ENCODE measurements at places on chromosomes 16 and 17. TPM values are rescaled to one million over a fixed set of nuclear protein-coding genes. Genes with fewer than 3 reads are reported as not detected.

DNA sequence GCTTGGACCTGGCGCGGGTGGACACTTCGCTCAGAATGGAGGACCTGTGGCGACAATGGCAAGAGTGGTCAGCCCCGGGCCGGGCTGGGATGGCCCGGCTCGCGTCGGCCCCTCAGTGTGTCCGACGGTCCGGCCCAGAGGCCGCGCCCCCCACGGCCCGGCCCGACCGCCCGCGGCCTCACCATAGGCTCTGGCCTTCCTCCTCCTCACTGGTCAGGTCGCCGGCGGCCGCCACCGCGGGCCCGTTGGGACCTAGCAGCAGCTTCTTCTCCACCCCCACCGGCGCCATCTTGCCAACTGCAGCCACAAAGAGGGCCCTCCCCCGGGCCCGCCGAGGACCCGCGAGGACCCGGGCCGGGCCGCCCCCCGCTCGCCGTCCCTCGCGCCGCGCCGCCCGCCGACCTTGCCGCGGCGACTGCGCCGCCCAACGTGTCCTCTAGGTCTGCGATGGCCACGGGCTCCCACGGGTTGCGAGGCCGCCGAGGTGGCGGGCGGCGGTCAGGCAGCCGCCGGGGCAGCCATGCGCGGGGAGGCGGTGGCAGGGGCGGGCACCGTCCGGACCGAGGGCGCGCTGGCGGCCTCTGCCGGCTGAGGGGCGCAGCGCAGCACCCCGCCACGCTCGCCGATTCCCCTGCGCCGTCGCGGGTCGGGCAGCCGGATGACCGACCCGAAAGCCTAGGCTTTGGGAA, at the start of gene DYNC1LI2:
Gene DYNC1LI2 (minus strand): TSS at position 307 of the 689 bp plus-strand sequence. CDS start 18 bp downstream, at position 289.
- peak; percentile 95 for DNase-seq

DNA sequence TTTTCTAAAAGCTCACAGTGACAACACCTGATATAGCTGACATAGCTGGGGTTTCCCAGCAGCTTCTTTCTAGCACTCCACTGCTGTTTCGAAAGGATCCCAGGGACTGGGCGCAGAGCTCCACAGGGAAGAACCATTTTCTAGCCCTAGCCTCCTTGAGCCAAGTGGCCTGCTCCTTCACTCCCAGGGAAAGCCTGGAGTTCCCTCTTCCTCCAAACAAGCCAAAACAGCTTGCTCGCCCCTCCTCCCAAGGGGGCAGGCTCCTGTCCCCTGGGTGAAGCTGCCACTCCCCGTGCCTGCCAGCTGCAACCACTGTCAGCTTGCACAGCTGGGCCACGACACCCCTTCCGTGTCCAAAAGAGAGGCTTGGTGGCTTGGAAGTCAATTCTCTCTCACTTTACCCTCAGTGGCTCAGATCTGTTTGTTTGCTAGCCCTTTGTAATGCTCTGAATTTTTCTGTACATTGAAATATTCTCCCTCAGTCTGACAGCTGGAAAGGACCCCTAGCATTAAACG, 59.8 kb downstream of the CYTH1 start:
- DNase-seq: no peak

DNA sequence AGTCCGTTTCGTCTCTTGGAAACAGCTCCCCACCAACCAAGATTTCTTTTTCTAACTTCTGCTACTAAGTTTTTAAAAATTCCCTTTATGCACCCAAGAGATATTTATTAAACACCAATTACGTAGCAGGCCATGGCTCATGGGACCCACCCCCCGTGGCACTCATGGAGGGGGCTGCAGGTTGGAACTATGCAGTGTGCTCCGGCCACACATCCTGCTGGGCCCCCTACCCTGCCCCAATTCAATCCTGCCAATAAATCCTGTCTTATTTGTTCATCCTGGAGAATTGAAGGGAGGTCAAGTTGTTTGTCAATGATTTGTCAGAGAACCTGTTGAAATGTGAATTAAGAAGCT, 48.2 kb downstream of the IL21R start:
- no peak for DNase-seq

Gene ALOX12
- total RNA-seq: not detected

GRCh38 chr17:60293580-60294335, 98.2 kb downstream of the USP32 start:
- DNase-seq: no peak

Gene DNAH9
- not detected for total RNA-seq

Gene SLX1B
- total RNA-seq: 49.2 TPM

- DNase-seq: peak; percentile 96
These were observed at the start of gene CAPN15 for GRCh38 chr16:527015-527903. Gene CAPN15, plus strand, starts transcription at chr16:527712. Its CDS starts 19,127 bp downstream, at chr16:546839.

Gene SRL
- total RNA-seq: not detected

DNA sequence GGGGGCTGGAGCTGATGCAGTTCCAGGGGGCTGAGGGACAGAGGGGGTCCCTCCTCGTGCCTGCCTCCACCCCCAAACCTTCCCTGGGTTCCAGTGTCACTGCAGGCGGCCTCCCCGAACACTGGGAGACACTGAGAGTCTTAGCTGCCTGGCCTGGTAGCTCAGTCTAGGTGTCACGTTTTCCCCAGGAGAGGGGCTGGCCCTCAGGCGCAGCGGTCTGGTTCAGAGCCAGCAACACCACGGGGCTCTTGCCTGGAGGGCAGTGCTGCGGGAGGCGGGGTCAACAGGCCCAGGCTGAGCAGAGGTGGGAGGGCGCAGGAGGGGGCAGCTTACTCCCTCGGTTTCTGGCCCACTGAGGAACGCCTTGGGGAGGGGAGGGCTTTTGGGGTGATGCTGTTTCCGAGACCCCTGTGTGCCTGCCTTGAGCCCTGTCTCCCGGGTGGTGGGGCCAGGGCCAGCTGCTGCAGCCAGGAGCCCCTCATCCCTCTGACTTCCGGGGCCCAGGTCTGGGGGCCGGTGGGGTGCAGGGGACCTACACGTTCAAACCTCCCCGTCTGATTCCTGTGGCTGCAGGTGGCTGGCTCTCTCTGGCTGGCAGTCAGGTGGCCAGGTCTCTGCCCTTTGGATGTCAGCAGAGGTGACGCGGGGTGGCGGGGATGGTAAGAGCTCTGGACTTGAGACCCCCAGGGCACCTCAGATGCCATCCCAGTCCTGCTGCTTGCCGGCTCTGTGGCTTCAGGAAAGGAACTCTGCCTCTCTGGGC, 89.3 kb upstream of the GSE1 start:
- DNase-seq: no peak

DNA sequence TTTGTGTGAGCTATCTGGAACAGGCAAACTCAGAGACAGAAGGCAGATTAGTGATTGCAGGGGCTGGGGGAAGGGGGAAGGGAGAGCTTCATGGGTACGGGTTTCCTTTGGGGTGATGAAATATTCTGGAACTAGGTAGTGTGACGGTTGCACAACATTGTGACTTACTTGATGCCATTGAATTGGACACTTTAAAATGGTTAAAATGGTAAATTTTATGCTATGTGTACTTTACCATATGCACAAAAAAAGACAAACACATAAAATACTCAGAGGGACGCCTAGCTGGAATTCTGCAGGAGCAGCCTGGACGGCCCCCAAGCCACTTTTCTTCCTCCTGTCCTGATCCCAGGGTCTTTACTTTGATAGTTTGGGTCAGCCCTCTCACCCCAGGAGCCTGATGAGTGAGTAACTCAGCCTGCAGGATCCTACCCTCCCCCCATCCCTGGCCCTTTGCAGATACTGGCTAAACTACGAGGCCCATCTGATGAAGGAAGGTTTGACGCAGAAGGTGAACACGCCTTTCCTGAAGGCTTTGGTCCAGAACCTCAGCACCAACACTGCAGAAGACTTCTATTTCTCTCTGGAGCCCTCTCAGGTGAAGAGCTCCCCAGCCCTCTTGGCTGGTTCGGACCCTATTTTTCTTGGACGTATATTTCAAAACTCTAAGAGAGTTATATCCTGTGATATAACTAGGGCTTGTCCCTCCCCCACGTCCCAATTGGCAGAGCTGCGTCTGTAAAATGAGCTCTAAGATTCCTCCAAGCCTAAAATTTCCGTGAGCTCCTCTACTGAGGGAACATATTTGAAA, 7.8 kb downstream of the ADGRG3 start:
- DNase-seq: no peak

DNA sequence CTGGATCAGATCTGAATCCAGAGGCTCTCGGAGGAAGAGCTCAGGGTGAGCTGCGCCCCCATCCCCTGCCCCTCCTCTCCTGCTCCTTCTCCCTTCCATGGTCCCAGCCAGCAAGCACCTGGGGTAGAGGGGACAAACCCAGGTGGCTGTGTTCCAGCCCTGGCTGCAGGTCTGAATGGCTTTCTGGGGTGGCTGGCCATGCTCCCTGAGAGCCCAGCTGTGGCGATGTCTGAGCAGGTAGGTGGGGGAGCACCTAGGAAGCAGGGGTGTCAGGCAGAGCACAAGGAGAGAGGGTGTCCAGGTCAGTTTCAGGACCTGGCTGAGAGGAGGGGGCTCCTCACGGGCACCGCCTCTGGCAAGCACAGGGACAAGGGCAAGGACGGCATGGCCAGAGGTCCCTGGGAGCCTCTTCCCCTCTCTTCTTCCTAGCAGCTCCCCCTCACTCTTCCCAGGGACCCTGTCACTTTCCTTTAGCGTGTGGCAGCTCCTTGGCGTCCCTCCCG, 310.0 kb downstream of the SEC14L1 start:
- DNase-seq: no peak

DNA sequence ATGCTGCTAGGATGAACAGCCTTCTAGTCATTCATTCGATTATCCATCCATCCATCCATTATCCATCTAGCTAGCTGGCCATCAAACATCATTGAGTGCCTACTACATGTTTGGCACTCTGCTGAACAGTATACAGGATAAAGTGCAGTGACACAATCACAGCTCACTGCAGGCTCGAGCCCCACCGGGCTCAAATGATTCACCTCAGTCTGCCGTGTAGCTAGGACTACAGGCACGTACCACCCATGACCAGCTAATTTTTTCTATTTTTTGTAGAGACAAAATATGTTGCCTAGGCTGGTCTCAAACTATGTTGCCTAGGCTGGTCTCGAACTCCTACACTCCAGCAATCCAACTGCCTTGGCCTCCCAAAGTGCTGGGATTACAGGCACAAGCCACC, 50.0 kb downstream of the SSH2 start:
- no peak for DNase-seq

- peak; percentile 4 for DNase-seq
These were observed 275.1 kb upstream of the MYOCD start for GRCh38 chr17:12390631-12391030.

Gene QPRT
- 5.8 TPM for total RNA-seq

Gene HSBP1
- total RNA-seq: 119 TPM

Gene PDILT
- not detected for total RNA-seq

DNA sequence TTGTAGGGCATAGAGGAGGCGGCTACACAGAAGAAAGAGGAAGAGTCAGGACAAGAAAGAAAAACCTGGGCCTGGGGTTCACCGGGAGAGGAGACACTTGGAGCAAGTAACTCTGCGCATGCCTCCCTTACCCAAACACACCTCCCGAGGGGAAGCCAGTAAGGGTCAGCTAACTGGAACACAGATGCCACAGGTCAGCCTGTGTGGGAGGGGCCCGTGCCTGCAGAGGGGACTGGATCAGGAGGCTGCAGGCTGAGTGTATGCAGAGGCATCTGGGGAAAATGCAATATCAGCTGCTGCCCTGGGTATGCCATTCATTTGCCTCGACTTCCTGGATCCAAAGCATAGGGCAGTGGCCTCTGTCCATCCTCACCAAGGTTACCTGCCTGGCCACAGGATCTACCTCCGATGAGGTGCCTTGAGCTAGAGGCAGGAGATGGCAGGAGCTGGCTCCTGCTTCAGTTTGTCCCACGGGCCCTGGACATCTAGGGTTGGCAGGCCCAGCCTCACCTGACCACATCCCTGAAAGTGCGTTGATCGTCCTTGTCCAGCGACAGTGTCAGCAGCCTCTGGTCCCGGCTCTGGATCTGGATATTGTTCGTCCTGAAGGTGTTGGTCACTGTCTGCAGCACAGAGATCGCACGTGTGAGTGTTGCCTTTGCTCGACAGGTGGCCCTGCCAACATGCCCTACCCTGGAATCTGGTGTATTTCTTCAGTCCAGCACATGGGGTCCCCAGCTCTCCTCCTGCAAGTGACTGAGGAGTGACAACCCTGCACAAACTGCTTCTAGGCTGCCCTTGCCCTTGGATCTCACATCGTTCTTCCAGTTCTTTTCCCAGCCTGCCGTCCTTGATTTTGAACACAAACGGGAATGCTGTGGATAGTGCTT, 4.6 kb upstream of the MFSD6L start:
- DNase-seq: no peak

DNA sequence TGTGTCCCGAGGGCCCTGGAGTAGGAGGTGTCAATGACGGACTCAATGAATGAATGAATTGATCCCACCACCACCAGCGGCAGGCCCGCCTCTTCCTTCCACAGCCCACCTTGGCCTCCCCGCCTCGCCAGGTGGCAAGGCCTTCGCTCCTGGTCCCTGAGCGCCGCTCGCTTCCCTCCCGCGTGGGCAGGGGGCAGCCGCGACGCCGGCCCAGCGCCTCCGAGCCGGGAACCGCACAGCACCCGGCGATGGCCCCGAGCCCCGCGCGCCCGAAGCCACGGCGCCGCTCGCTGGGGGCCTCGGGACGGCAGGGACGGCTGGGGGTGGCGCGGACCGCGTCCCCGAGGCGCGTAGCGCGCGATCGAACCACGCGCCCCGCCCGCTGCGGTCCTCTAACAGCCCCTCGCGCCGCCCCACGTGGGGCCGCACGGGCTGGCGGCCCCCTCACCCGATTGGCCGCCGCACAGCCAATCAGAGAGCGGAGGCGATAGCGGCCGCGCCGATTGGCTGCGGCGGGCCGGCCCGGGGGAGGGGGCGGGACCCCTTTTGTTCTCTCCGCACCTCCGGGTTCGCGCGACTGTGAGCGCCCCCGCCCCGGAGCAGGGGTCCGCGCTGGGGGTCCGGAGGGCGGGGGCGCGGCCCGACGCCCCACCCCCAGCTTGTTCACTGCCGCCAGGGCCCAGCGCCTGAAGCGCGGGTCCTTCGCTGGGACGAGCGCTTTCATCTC, 31.4 kb downstream of the ACTG1 start:
- DNase-seq: peak; percentile 91

Gene NPB
- total RNA-seq: 0.30 TPM

Gene TMEM92
- total RNA-seq: 0.47 TPM

Gene SLC52A1
- 0.14 TPM for total RNA-seq

DNA sequence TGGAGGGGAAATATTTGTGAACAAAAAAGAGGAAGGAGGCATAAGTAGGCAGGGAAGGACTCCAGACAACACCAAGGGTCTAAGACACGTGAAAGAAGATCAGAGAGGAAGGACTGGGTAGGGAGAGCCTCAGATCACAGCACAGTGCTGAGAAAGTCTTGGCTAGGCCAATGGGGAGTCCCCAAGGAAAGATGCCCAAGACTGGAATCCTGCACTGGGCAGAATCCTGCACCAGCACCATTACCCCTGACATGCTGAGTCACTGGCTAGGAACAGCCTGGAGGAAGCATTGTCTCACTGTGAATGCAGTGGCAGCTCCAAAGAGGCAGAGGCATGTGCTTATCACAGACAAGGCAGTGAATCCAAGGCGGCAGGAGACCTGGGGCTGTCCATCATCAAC, 19.2 kb downstream of the CLEC19A start:
- no peak for DNase-seq

Gene USP22
- total RNA-seq: 152 TPM

DNA sequence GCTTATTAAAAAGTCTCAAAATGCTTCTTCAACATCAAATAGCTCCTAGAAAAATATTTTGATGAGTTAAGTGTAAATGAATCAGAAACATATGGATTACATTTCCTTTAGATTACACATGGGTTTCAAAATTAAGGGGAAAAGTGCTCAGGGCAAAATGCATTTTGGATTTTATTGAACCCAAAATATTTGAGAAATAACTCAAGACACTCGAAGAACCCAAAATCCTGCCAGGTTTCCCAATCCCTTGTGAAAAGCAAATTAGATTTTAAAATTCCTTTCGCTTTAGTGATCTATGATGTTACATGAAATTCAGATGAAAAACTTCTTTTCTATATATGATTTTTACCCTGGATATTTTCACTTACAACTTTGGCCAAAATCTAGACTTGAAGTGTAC, 847.4 kb upstream of the SOX9 start:
- DNase-seq: no peak

Gene USP6
- total RNA-seq: 0.02 TPM

Gene CCL7
- total RNA-seq: not detected
